Colonic mucosa (tissue), 4 donors: ENCODE measurements at places on chromosomes 4 and X.

GRCh38 chr4:119209077-119209476 is 3.4 kb upstream of the USP53 start:
- H3K4me1 ChIP-seq = no peaks in the 10 kb centered on the region
- no peak overlapping the region for H3K4me3 ChIP-seq
- no peak for DNase-seq
- no peaks in the 10 kb centered on the region for H3K27me3 ChIP-seq
- H3K27ac ChIP-seq = peak overlapping the region; percentile 3

DNA sequence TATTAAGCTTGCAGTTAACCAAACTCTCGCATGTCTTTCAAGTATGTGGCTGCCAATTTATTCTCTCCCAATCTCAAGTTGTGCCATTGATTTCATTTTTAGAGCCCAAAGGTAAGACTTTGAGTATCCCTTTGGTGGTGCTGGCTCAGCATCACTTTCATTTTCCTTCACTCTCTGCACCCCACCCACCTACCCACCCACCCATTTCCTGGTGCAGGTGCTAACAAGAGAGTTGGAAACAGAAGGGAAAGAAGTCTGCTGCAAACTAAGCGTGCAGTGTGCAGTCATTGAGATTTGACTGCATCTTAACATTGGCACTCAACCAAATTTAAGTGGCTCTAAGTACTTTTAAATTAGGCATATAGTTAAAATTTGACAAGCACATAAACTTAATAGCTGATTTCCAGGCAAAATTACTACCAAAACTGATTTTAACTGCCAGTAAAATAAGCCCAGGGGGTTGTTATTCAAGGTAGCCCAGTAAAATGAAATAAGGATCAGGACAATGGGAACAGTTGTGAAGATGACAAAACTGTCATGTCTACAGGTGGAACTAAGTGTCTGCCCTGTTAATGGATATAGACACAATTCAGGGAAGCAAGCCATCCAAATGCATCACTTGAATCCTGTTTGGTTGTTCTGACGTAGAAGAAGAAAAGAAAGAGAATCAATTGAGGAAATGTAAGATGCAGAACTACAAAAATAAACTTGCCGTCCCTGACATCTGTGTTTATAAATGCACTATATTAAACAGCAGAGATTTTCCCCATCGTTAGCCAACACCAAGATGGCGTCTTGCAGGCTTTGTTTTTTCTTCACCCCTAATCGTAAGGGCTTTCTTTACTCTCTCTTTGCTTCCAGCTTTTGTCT is 184.2 kb downstream of the KDR start:
- no peaks in the 10 kb centered on the region for H3K36me3 ChIP-seq
- H3K4me1 ChIP-seq = no peaks in the 10 kb centered on the region
- no peak overlapping the region for H3K4me3 ChIP-seq

DNA sequence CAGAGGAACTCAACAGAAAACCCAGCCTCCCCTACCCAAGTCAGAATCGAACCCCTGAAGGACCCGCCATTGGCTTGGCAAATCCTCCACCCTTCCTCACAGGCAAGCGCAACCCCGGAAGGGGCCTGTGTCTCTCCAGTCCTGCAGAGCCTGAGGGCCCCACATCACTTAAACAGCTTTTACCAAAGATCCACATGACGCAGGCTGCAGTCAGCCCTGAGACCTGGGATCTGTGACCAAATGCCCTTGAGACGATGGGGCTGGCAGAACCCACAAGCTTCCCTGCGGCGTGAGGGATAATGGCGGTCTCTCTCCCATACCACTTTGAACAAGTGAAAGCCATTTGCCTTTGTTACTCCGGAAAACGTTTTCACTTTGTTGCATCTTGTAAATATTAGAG is 54.9 kb downstream of the ACOX3 start:
- DNase-seq = no peak
- H3K36me3 ChIP-seq = no peaks in the 10 kb centered on the region
- no peaks in the 10 kb centered on the region for H3K4me1 ChIP-seq

DNA sequence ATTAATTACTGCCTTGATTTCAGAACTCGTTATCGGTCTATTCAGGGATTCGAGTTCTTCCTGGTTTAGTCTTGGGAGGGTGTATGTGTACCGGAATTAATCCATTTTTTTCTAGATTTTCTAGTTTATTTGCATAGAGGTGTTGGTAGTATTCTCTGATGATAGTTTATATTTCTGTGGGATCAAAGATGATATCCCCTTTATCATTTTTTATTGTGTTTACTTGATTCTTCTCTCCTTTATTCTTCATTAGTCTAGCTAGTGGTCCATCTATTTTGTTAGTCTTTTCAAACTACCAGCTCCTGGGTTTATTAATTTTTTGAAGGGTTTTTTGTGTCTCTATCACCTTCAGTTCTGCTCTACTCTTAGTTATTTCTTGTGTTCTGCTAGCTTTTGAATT is 32.1 kb downstream of the CDX4 start:
- no peaks in the 10 kb centered on the region for H3K27me3 ChIP-seq
- H3K4me1 ChIP-seq = no peaks in the 10 kb centered on the region

DNA sequence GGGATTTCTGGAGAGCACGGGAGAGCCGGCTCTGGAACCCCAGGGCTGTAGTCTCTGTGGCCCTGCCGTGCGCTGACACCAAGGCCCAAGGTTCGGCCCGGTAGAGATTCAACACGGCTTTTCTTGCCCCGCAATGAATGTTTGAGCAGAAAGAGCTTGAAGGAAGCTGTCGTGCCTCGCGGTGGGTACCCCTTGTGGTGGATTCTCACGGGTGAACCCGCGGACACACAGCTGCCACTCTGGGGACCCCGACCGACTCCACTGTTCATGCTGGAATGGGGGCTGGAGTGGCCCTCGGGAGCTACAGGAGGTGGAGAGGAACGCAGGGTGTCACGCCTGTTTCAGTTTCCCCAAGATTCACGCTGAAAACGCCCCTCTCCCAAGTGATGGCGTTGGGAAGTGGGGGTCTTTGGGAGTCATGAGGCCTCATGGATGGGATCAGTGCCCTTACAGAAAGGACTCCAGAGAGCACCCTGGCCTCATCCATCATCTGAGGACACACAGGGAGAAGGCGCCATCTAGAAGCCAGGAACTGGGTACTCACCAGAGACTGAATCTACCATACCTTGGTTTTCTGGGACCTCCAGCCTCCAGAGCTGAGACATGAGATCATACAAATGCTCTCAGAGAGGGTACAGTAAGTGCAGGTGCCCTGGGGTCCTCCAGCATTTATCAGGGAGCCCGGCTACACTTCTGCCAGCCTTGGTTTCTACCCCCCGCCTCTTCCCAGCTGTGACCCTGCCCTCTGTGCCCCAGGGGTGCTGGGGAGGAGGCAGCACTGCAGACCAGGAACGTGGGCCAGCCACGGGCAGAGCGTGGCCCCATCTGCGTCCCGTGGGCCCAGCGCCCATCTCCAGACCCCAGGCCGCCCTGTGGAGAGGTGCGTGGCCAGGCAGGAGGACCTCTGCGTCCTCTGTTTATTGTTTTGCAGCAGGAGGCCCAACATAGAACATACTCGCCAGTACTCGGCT is 6.4 kb downstream of the SLC25A6 start:
- DNase-seq = no peak
- H3K4me3 ChIP-seq = no peak overlapping the region
- no peaks in the 10 kb centered on the region for H3K27me3 ChIP-seq

DNA sequence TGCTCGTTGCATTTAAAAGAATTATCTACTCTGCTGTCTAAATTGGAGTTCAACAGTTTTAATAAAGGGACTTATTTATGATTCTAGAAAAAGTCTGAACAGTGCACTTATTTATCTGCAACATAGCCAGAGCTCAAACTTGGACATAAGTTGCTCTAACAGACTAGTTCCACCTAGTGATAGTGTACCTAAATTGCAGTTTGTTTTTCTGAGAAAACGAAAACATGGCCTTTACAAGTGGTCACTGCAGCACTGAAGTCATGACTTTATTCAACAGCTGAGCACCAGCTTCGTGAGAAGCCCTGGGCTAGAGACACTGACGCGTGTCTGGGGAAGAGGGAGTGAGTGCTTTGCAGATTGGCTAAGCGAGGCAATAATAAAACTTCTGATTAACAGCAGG is 77.3 kb upstream of the IGSF1 start:
- no peaks in the 10 kb centered on the region for H3K36me3 ChIP-seq
- no peak overlapping the region for H3K4me3 ChIP-seq
- H3K4me1 ChIP-seq = no peaks in the 10 kb centered on the region
- no peak for DNase-seq

GRCh38 chr4:124883632-124884031 is 171.1 kb upstream of the ANKRD50 start:
- H3K27ac ChIP-seq = no peak overlapping the region
- no peak overlapping the region for H3K4me3 ChIP-seq
- no peak for DNase-seq
- no peaks in the 10 kb centered on the region for H3K36me3 ChIP-seq
- no peaks in the 10 kb centered on the region for H3K4me1 ChIP-seq
- H3K27me3 ChIP-seq = no peaks in the 10 kb centered on the region

DNA sequence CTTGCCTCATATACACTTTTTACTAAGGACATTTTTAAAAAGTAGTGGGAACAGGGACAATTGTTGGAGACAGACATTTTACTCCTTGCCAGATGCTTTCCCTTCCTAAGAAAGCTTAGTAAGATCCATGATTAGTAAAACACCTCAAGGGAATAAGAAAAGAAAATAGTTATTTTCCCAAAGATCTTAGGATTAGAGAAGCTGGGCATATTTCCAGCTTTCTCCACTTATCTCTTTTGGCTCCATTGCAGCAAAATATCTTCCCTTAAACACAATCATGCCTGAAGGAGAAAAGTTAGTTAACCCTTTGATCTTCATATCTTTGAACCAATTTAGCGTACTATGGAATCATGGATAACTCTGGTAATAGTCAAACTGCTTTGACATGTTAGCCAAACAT is 257.9 kb downstream of the PCDH18 start:
- no peaks in the 10 kb centered on the region for H3K4me1 ChIP-seq
- DNase-seq = no peak
- H3K27ac ChIP-seq = no peak overlapping the region
- H3K27me3 ChIP-seq = no peaks in the 10 kb centered on the region

- peak; percentile 65 for DNase-seq
- H3K27ac ChIP-seq = peak overlapping the region; percentile 60
- no peak overlapping the region for H3K4me3 ChIP-seq
- no peaks in the 10 kb centered on the region for H3K4me1 ChIP-seq
Observed at GRCh38 chr4:1839282-1839681, 16.7 kb downstream of the LETM1 start.

DNA sequence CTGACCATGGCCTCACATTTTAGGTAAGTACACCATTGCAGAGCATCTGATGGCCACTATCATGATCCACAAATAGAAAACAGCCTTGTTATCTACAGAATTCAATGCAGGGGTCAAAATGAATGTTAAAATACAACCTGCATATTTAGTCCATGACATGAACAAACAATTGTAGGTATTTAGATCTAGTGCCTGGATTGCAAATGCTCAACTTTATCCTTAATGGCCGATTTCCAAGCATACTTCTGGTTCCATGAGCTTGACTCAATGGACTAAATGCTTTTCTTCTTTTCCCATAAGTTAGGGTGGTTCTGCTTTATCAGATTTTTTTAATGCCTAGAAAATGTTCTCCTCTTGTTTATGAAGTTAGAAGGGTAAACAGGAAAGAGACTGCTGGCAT is 139.2 kb upstream of the TTC29 start:
- H3K27me3 ChIP-seq = no peaks in the 10 kb centered on the region
- no peak for DNase-seq
- no peaks in the 10 kb centered on the region for H3K36me3 ChIP-seq
- H3K4me1 ChIP-seq = no peaks in the 10 kb centered on the region
- H3K27ac ChIP-seq = no peak overlapping the region
- no peak overlapping the region for H3K4me3 ChIP-seq

- H3K36me3 ChIP-seq = no peaks in the 10 kb centered on the region
- H3K4me1 ChIP-seq = no peaks in the 10 kb centered on the region
Observed at GRCh38 chrX:8274170-8274569, 103.1 kb upstream of the VCX2 start.

GRCh38 chr4:1763550-1764080 is 29.5 kb upstream of the FGFR3 start:
- H3K4me3 ChIP-seq = no peak overlapping the region
- H3K27ac ChIP-seq = no peak overlapping the region
- H3K4me1 ChIP-seq = peaks cover 4% of the 10 kb centered on the region
- H3K36me3 ChIP-seq = no peaks in the 10 kb centered on the region
- peaks cover 44% of the 10 kb centered on the region for H3K27me3 ChIP-seq
